Stimulated activated CD8-positive, alpha-beta memory T cell treated with anti-CD3 and anti-CD28 coated beads, Interleukin-15, amount 100 ng/mL, for 4 hours (primary cell): ENCODE measurements at places on chromosomes 4 and X.

- no peak for DNase-seq
Measured at GRCh38 chrX:119009071-119009470, 34.7 kb downstream of the LONRF3 start.

- no peak for DNase-seq
Measured at GRCh38 chr4:71446479-71447081, 107.8 kb downstream of the SLC4A4 start.

DNA sequence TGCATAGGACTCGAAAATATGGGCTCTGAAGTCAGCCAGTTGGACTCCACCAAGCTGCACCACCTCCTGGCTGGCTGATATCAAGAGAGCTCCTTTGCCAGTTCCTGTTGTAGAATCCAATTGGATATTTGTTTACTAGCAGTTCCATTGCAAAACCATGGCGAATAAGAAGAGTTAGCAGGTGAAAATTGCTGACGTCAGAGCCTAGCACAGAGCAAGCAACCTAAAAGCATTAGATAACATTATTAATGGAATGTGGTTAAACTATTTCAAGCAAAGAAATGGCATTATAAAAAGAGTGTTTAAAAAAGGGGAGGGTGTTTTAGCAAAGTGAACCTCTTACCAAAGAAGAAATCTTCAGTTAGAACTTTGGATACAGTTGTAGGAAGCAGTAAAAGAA is 1816.3 kb upstream of the TENM3 start:
- no peak for DNase-seq

GRCh38 chrX:653306-653705 is 22.7 kb downstream of the SHOX start:
- DNase-seq: no peak

DNA sequence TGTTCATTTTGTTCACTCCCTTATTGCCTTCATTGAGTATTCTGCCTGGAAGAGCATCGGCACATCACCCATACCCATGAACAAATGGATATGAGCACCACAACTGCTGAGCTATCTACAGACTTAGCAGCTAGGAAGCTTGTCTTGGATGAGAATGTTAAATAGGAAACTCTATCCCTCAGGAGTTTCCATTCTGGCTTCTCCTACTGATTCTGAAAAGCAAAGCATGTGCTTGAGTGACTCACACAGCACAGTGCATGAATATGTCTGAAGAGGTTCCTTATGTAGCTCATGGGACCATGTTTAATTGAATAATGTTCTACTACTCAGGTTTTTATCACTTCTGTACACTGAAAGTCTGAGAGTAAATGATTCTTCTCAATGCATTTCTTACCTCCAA is 57.3 kb upstream of the MXRA5 start:
- no peak for DNase-seq

DNA sequence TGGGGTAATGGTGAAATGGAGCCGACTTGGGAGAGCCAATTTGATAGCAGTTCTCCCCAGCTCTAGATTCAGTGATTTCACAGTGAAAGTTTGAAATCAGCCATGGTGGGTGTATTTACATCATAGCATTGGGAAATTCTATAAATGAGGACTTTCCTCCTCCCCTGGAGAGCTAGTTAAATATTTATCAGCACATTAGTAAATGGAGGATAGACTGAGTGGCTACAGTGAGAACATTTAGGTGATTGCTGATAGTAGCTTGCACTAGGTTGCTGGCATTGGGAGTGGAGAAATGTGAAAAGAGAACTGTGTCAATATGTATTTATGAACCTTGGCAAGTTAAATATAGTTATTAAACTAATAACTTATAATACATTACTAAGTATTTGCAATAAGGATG is 347.3 kb downstream of the CCSER1 start:
- DNase-seq: no peak

DNA sequence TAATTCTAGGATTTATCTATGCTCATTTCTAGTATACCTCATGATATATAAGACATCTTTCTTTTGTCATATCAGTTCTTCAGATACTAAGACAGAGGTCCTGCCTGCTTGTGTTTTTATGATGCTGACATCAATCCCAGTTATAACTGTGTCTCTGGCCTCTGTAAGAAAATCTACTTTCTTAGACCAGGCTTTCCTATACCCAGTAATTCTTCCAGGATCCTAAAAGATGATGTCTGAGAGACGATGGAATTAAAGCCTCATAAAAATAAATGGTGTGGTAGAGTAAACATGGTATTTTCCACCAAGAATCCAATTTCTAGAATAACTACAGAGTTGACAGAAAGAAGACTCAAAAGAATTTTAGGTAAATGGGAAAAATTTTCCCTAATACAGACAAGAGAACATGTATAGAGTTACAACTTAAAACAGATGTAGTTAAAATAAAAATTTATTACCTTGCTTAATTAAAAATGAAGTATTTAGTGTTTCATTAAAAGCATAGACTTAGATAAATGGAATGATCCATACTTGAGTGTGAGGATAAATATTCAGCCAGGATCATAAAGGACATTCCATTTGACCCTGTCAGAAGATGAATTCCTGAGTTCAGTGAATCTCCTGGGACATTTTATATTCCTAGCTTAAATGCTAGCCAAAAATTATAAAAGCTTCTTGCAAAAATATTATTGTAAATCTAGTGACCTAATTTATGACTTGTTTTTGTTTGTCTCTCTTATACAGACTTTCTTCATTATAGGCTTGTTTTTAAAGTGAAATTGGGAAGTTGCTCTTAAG is 137.4 kb downstream of the PDLIM5 start:
- DNase-seq: no peak

- no peak for DNase-seq
Measured at GRCh38 chr4:150038335-150039076, 39.7 kb upstream of the DCLK2 start.

- no peak for DNase-seq
Measured at GRCh38 chr4:75841641-75842520, 60.4 kb downstream of the PPEF2 start.

GRCh38 chr4:94642561-94642866 is 115.2 kb upstream of the BMPR1B start:
- no peak for DNase-seq

- no peak for DNase-seq
Measured at GRCh38 chr4:176709417-176709816, 83.3 kb downstream of the VEGFC start.

- no peak for DNase-seq
Measured at GRCh38 chr4:40842318-40842717, 92.6 kb downstream of the NSUN7 start.
